NCI-H1092 (cell line): ENCODE measurements at places on chromosomes 11 and 22.

GRCh38 chr22:22168190-22168940 is 76.2 kb upstream of the VPREB1 start:
- DNase-seq = peak; percentile 10

GRCh38 chr11:88035271-88035670 is 140.0 kb downstream of the RAB38 start:
- DNase-seq = no peak

GRCh38 chr22:21876486-21877176 is 9.2 kb upstream of the MAPK1 start:
- DNase-seq = no peak

DNA sequence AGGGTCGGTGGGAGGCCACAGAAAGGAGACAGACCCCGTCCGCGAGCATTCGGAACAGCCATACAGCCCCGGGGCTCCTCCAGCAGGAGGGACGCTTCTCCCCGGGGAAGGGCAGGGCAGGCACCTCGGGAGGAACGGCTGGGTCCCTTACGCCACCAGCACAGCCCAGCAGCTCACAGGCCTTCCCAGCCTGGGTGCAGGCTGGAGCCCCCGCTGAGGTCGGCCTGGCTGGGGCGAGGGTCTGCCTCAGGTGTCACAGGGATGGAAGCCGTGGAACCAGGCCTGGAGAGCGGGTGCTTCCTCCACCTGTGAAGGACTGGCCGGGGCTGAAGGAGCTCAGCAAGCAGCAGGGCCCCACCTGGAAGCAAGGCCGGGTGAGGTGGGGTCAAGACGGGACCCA is 732.3 kb downstream of the BRD1 start:
- DNase-seq = no peak

GRCh38 chr11:125603207-125603606 is 10.6 kb downstream of the STT3A start:
- no peak for DNase-seq

GRCh38 chr11:43835104-43835503 is 45.5 kb upstream of the ALKBH3 start:
- no peak for DNase-seq

DNA sequence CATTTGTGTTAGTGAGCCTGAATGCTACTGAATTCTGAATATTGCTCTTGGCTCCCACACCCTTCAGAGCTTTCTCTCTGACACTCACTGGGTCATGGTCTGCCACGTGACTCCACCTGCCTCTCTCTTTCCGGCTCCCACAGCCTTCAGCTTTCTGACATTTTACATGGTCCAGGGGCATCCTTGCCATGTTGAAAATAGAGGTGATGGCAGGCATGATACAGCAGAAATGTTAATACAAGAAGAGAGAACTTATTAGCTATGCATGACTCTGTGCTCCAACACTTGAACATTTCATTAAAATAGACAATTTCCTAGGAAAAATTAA is 90.3 kb upstream of the CLDN5 start:
- DNase-seq = no peak

DNA sequence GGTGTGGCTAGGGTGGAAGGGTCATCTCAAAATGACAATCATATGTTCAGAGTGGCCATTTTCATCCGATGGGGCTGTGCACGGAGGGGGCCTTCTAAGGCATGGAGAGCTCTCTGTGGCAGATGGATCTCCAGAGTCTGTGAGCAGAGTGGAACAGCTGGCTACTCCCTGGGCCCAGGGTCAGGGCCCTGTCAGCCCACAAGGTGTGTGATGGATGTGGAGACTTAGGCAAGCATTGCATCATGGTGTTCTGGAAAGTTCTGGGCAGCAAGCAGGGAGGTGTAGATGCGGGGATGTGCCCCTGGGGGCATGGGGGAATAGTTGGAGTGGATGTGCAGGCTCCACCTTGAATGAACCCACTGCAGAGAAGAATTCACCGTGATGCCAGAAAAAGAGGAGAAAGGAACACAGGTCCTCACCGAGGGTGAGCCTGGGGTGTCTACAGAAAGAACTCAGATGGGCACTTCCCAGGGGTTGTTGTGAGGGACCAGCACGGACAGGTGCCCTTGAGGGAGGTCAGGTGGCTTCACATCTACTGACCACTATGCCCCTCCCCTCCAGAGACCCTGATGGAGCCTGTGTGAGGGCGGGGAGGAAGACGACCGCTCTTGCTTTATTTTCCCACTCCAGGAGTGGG is 51.1 kb downstream of the CHRDL2 start:
- DNase-seq = no peak

GRCh38 chr11:27663326-27663725 is 36.9 kb downstream of the BDNF start:
- DNase-seq = no peak

- DNase-seq = no peak
Measured at GRCh38 chr11:18100926-18101656, 4.8 kb downstream of the SAAL1 start.

GRCh38 chr11:102666331-102666957 is 39.1 kb downstream of the MMP27 start:
- no peak for DNase-seq

GRCh38 chr11:11173316-11174025 is 179.6 kb downstream of the CSNK2A3 start:
- no peak for DNase-seq

DNA sequence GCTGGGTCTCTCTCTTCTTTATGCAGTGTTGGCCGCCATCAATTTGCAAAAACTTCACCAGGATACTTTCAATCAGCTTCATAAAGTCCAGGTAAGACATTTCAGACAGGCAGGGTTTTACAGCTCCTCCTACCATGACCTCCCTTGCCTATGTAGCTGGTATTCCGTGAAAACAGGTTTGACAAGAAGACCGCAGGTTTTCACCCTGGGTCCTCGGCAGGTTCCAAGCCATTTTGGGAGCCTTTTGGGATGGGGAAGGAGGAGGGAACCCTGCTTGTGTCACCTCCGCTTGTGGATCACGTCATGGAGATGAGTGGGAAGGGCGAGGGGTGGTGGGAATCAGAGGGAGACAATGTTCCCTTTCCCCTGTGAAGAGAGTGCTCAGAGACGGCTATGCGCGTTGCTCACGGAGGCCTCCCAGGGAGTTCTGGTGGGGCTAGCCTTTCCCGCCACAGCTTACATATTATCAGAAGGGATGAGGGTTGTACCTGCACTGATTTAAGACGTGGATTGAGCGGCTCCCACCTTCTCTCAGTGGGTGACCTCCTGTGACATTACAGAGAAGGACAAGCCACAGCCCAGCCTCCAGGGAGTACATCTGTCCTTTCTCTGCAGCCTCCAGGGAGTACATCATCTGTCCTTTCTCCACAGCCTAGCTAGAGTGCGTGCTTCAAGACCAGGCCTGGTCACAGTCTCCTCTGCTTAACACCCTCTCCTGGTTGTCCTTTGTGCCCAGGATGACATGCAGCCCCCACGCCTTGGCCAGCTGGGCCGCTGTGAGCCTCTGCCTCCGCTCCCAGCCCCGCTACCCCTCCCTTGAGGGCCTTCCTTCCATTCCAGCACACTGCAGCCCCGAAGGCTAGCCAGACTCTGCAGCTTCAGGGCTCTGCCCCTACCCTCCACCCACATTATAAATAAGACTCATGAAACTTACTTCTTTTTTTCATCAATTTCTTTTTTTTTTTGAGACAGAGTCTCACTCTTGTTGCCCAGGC is 17.2 kb downstream of the GLB1L3 start:
- DNase-seq = no peak

- DNase-seq = no peak
Measured at GRCh38 chr11:104668797-104669463, 229.3 kb downstream of the CASP12 start.

DNA sequence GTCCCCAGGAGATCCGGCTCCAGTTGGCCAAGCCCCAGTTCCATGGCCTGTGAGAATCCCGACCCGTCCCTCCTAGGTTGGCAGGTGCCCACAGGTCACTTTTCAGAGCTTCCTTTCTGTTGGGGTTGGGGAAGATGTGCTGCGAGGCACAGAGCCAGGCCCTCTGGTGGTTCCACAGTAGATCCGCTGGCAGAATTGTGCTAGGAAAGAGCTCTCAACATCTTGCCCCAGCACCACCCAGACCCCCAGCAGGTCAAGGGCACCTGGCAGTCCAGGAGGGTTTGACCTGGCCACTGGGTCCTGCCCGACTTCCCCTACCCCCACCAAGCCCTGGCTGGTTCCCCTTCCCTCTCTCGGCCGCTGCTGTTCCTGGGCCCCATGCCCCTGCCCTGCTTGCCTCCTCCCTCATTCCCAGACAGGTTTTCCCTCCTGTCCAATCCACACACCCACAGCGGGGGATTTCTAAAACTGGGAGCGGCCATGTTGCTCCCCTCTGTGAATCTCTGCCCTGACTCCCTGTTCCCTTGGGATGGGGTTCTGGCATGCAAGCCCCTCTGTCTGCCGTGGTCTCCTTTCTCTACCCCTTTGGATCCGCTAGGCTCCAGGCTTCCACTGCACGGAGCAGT is 26.2 kb upstream of the GCAT start:
- DNase-seq = no peak

DNA sequence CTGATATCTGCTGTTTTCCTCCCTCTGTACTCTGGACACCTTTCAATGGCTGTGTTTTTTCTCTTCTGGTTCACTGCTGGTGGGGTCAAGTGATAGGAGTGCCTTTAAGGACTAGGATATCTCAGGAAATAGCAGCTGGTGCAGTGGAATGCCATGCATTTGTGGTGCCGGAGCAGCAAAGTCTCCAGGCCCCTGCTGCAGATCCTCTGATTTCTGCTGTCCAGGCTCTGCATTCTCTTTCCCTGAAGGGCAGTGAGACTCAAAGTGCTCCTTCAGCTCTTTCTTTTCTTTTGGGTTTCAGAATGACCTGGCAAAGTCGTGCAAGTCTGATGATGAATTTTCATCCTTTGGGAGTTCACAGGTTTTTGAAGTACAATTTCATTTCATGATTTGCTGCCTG is 774.3 kb downstream of the FAM181B start:
- DNase-seq = no peak

DNA sequence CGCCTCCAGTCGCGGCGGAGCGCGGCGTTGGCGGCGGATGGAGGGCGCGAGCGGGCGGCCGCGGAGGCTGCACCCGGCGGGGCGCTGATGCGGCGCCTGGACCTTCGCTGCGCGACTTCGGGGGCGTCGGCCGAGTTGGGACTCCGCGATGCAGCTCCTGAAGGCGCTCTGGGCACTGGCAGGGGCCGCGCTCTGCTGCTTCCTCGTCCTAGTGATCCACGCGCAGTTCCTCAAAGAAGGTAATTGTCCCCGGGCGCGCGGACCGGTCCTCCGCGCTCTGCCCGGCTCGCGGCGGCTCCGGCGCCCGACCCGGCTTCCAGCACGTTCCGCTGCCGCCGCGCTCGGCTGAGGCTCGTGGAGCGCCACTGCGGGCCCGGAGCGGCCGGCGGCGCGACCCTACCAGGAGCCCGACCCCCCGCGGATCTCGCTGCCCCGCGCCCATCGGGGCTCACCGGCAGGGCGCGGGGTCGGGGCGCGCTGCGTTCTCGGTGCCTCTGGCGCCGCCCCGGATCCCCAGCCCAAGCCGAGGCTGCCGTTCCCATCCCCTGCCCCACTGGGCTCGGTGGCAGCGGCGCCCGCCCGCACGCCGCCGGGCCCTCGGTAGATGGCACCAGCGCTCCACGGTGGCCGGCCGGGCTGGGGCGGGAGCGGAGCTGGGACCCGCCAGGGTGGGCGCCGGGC is 1251.2 kb downstream of the BRD1 start:
- no peak for DNase-seq

- DNase-seq = no peak
Measured at GRCh38 chr11:5420993-5421392, 918 bp upstream of the OR51Q1 start.

DNA sequence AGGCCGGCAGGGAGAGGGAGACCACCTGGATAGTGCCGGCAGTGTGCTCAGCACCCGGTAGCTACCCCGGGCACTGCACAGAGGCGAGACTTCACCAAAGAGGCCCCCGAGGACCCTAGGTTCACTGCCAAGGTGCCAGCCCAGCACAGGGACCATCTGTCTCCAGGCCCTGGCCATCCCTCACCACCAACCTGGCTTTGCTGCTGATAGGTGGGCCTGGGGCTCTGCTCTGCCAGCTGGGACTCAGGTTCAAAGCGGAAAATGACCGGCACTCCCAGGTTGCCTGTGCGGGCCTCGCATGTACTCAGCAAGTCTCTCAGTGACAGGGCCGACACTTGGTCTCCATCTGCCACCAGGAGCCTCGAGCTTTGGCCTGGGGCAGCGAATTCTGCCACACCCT is 812.2 kb downstream of the BRD1 start:
- DNase-seq = no peak

DNA sequence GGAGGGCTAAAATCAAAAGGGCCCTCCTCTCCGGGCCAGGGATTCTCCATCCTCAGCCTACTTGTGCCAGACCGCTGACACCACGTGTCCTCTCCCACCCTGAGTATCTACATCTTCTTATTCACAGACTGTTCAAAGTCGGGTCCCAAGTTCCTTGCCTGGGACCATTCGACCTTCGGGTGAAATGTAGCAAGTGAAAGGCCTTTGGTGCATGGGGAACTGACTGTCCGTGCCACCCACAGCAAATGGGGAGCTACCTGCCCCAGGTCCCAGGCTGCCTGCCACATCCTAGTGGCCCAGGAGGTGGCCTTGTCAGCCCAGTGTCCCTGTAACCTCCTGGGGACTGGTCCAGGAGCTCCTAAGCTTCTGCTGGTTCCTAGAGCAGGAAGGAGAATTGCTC is 67.3 kb downstream of the RTL6 start:
- DNase-seq = no peak

DNA sequence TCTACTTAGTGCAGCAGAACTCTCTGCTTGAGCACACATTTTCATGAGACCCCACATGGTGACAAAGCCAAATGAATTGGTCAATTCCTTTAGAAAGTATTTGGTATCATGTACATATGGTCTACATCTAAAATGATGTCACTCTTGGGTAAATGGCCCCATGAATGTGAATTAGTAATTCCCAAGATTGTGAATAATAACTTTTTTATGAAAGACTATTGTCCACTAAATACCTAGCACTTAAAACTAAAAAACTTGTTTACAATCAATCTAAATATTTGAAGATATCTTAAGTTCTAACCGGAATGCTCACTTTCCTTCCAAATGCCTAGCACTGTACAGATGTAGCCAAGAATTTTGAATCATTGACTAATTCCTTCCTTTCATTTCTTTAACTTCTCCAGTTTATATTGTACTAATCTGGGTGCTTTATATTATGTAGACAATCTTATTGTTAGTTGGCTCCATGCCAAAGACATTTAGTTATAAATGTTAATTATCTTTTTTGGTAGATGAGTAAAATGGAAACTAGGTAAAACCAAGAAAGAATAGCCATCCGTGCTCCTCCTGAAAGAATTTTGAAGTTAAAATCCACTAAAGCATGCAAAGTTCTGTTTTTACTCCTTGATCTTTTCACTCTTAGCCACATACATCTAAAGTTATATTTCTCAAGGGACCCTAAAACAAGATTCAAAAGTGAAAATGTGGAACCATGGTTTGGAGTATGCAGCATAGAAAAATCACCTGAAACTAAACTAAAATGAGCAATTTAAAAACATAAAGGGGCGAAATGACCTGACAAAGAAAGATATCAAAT is 145.0 kb upstream of the ARHGAP20 start:
- DNase-seq = no peak

- peak; percentile 73 for DNase-seq
Measured at GRCh38 chr22:25970374-25970911, 198.8 kb upstream of the SEZ6L start.
